Breast epithelium (tissue), 4 donors: ENCODE measurements at places on chromosomes 4 and X. TPM values are rescaled to one million over a fixed set of nuclear protein-coding genes. Genes with fewer than 3 reads are reported as not detected.

DNA sequence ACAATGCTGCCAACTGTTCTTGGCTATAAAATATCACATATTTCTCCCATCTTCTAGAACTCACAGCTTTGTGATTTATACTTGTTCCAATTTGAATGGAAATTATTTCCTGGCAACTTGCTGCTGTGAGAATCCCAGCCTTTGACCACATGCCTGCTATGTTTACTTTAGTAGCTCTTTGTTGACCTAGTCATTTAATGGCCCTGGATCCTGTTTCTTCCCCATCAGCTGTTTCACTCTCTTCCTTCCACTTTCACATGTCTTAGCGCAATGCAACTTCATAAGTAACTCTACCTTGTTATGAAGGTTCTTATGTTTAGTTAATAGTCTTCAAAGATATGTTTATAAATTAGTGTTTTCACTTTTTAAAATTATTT is 1973.6 kb upstream of the AGA start:
- DNase-seq = no peak

The COQ2 gene
- total RNA-seq = 8.6 TPM

The OTUD5 gene
- total RNA-seq = 35.8 TPM

DNA sequence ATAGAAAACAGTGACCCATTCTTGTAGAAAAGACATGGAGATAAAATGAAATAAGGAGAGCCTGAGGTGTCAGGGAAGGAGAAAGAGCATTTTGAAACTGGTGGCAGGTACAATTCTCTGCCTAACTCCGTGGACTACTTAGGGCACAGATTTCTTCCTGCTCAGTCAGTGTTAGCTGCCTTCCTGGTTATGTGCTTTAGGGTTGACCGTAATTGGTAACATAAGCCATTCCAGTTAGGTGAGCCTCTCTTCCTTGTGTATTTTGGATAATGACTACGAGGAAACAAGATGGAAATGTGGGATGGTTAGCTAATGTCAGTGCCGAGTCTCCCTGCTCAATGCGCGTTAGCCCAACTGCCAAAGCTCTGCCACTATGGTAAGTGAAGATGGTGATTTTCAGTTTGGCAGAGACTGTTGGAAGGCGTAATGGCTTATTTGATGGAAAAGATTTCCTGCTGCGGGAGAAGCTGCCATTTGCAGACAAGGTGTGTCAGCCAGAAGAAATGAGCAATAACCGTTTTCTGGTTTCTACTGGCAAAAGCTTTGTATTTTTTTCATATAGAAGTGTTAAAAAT is 174.1 kb downstream of the CBR4 start:
- no peak for DNase-seq

DNA sequence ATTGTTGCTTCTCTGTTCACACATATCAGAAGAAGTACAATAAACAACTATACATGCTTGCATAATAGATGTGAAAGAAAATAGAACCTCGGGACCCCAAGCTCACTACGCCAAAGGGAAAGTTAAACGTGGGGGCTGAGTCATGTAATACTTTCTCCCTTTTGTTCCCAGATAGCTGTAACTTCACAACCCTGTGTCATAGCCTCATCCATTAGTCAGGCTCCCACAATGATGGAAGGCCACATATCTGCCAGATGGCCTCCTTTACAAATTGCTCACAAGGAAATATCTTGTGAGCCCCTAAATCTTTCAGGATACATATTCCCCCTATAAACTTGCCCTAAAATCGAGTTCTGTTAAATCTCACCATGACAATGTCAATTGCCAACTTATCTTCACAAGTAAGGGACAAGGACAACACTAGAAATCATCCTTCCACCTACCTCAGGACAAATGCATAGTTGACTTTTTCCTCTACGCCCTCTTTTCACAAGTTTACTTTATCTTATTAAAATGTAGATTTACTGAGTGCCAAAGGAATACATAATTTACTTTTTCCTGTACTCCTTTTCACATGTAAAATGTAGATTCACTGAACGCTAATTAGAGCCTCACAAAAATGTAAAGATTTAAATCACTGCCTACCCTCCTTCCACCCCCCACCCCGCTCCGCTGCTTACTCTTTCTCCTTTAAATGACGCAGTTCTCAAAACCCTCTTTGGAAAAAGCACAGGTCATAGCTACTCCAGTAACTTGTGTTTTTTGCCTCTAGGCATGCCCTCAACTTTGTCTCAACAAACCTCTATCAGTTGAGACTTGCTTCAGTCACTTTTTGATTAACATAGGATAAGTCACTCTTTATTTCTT is 477.1 kb downstream of the DTHD1 start:
- no peak for DNase-seq

The CYBB gene
- 13.1 TPM for total RNA-seq

GRCh38 chr4:153466949-153467896 is 1.1 kb downstream of the TMEM131L start:
- peak; percentile 65 for DNase-seq

- no peak for DNase-seq
Observed at GRCh38 chrX:31092476-31092875, 20.6 kb upstream of the FTHL17 start.

The CT45A5 gene
- total RNA-seq = not detected

DNA sequence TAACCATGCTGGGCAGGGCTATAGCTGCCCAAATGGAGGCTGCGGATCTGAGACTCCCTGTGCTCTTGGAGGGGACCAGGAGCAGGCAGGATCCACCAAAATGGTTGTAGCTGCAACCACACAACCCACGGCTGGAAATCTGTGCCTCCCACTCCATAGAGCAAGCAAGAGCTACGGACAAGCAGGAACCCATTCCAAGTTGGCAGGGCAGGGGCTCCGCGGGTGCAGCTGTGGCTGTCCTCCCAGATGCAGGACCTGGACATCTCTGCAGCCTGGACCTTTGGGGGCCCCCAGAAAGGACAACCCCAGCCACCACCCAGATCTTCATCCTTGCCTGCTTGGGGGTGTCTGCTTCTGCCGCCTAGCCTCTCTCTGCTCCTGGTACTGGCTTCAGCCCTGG is 154.1 kb upstream of the TRAM1L1 start:
- DNase-seq = no peak

DNA sequence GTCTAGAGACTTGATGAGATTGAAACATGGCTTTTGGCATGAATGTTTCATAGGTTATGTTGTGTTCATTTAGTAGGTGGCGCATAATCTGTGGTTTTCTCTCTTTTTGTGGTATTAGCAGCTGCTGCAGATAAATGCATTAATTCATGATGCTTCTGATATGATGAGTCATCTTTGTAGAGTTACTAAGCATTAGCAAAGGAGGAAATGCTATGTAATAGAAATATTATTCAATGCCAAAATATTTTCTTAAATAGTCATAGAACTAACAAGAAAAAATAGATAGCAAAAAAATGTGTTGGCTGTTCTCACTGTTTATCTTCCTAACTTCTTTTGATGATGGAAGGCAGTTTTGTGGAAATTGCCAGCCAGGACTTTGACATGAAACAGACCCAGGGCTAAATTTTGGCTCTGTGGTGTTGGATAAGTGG is 3.6 kb downstream of the ZXDB start:
- no peak for DNase-seq

GRCh38 chr4:109590905-109591304 is 30.9 kb downstream of the MCUB start:
- no peak for DNase-seq

DNA sequence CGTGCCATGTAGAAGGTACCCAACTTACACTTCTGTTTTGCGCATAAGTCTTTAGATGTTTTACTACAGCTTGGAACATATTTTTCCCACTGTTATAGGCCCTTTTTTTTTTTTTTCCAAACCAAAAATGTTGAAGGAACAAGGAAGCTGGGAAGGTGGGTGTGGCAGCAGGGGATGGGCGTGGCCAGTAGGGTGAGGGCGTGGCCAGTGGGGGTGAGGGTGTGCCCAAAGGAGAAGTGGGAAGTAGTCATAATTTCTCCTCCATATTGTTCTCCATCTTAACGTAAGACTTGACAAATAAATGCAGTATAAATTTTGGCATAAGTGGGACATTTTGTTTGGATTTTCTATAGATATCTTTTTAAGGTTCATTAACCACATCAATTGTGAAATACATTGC is 30.4 kb downstream of the CLDN22 start:
- DNase-seq = no peak

- DNase-seq = no peak
Observed at GRCh38 chrX:8879750-8880149, 78.6 kb upstream of the FAM9A start.

DNA sequence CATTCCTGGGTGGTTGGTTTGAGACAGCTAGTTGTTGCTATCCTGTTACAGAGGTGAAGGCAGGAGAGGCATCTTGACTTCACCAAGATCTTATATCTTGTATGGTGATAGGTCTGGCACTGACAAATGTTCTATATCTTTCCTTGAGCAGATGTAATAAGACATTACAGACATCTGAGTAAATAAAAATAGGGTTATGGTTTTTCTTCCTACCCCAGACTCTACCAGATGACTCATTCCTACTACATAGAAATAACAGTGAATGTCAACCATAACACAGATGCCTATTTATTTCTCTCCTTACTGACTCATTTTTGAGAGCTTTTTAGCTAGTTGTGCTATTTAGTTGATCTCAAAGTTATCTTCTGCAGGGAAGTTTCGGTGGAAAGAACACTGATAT is 21.9 kb downstream of the HNRNPH2 start:
- DNase-seq = no peak

The DCLK2 gene
- 4.0 TPM for total RNA-seq

The MAGEC3 gene
- total RNA-seq = not detected

The ATP2B3 gene
- total RNA-seq = not detected

The AFF2 gene
- 41.0 TPM for total RNA-seq

DNA sequence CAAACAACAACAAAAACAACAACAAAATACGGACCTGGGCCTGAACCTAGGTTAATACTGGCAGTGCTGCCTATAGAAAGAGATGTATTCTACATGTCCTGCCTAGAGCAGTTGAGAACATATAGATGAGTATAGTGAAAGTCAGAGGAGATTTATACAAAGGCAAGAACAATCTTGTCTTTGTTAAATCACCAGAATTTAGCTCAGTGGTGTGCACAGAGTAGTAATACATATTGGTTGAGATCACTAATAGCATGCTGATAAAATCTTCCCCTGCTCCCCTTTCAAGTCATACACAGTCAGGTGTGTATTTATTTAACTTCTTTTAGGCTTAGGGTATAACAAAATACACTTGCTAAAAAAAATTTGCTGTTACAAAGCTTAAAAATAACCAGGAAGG is 247.8 kb downstream of the ADGRL3 start:
- no peak for DNase-seq

- no peak for DNase-seq
Observed at GRCh38 chrX:55754861-55755294, 37.3 kb downstream of the RRAGB start.

The PF4V1 gene
- total RNA-seq = not detected

GRCh38 chr4:153643406-153644383 is 40.4 kb upstream of the TLR2 start:
- no peak for DNase-seq
